ENCODE measurements at places on chromosomes 2 and 18.

DNA sequence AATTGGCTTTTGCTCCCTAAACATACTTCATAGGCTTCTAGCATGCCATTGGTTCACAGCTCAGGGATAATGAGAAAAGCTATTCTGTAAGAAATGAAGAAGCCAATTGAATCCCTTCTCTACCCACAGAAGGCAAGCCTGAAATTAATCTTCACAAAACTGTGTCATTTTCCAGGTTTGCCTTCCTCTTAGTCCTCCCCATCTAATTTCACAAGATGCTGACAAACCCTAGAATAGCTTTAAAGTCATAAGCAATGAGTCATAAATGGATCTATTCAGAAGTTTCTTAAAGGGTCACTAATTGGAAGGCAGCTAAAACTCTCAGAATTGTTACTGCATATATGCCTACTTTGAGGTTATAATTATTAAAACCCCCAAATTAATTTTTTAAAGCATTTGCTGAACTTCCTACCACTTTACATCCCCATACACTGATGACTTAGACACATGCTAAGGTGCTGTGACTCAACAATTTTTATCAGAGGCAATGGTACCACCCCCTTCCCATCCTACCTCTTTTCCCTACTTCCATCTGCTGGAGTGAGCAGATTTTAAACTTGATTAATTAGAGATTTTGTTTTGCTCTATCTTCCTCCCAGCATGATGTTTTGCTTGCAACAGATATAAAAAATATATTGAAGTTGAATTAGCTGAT lies 51.3 kb upstream of the NABP1 start:
- no peak for DNase-seq

- no peak for DNase-seq
These were observed 990.9 kb upstream of the ACVR2A start for GRCh38 chr2:146853741-146854444.

GRCh38 chr2:231161252-231161839 lies 36.5 kb upstream of the HTR2B start:
- no peak for DNase-seq

DNA sequence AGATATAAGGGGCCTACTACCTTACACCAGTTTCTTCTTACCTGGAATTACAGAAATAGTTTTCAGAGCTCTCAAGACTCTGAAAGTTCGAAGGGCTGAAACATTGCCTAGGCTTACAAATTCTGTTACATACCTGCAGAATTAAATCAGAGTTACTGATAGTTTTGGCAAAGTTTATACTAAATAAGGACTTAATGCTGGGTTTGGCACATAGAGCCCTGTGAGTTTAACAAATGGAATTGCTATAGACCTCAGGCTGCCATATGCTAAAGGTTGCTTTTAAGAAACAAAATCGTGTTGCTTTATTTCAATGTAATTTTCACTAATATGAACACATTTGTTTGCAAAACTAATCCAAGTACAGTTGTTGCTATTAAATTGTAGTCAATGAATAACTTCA lies 40.1 kb downstream of the SCN3A start:
- DNase-seq = no peak

DNA sequence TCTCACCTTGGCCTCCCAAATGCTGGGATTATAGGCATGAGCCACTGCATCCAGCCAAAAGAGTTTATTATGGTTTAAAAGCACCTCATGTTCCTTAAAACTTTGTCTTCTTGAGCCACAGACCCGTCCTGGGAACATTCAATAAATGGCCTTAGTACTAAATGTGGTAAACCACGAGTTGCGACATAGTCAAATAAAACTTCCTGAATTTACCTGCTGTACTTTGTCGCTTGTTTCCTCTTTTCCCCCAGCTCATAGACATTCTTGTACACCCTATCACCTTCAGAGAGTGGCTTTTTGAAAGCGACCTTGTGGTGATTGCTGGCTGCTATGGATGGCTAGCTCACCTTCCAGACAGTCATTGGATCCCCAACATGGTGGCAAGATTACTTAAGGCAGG lies 310.4 kb downstream of the LRRTM1 start:
- no peak for DNase-seq

Measured in G401 (cell line).